ENCODE measurements at places on chromosomes 1 and 21.

DNA sequence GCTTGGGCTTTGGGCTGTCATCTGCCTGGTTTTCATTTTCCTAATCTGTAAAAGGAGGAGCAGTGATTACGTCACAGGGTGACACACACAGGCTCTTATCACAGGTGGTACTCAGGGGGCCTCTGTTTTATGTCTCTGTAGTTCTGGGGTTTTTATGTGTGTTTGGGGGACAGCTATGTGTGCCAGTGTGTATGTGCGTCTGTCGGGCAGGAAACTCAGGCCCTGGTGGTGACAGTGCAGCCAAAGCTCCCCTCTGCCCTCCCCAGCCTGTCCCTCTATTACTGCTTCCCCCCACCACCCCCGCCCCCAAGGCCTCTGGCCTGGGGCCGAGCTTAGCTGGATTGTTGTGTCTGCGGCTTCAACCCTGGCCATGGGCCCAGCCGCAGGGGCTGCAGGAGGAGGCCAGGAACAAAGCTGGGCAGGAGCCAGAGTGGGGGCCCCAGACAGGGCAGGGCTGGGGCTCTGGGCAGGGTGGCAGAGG is 13.3 kb downstream of the MFAP2 start:
- no peak for DNase-seq

- no peak for DNase-seq
Observed at GRCh38 chr1:184577319-184577718, 177.3 kb downstream of the EDEM3 start.

GRCh38 chr21:44848821-44849521 is 24.5 kb downstream of the PTTG1IP start:
- DNase-seq, result no peak

- no peak for DNase-seq
Observed at GRCh38 chr1:5750186-5751162, 241.8 kb downstream of the NPHP4 start.

GRCh38 chr1:234588386-234588785 is 21.6 kb downstream of the IRF2BP2 start:
- no peak for DNase-seq

DNA sequence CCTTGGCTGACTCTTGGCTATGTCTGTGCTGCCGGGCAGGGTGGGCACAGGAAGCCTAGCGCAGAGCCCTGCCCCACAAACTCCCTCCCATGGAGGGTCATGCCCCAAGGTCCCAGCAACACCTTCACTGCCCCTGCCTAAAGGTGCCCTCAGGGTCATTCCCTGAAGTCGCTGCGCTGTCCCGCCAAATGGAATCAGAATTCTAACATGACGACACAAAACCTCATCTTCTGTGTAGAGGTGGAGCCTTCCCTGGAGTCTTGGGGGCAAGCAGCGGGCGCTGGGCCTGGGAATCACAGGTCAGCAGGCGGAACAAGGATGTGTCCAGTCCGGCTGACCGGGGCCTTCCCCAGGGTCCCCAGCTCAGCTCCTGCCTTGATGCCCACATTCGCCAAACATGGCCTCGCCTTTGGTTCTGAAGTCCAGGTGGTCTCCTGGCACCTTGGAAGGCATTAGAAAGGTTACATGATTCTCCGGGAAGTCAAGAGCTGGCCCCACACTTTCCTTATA is 17.3 kb downstream of the TMEM201 start:
- DNase-seq, result no peak

GRCh38 chr21:41974752-41975053 is 20.9 kb upstream of the C2CD2 start:
- DNase-seq, result no peak

DNA sequence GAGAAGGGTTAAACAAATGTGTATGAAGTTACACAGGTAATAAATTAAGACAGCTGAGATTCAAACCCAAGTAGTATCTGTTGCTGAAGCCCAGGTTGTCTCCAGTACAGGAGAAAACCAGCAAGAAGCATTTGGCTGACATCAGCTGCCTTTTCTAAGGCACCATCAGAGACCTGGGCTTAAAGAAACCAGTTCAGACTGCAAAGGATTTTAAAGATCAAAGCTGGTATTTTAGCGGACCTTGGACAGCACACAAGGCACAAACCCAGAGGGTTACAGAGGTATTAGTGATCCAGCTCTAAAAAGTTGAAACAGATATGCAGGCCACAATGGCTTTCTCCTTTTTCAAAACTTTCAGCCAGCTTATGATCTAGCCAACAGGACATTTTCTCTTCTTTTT is 23.4 kb downstream of the BEND5 start:
- DNase-seq, result no peak

Data from stimulated activated CD4-positive, alpha-beta T cell treated with anti-CD3 and anti-CD28 coated beads, Interleukin-15, amount 100 ng/mL, for 1 hour (primary cell).